Thoracic aorta (tissue), 2 donors: ENCODE measurements at places on chromosomes 11 and 22.

- peaks cover 3% of the 10 kb centered on the region for H3K4me1 ChIP-seq
- no peak overlapping the region for H3K4me3 ChIP-seq
- H3K27me3 ChIP-seq = no peaks in the 10 kb centered on the region
- no peaks in the 10 kb centered on the region for H3K36me3 ChIP-seq
Measured at GRCh38 chr11:73019449-73019848, 122.7 kb downstream of the FCHSD2 start.

- no peaks in the 10 kb centered on the region for H3K36me3 ChIP-seq
- H3K4me3 ChIP-seq = peak overlapping the region; percentile 78
- peak overlapping the region; percentile 16 for H3K27ac ChIP-seq
Measured at GRCh38 chr11:35944503-35945136, 758 bp downstream of the LDLRAD3 start.

GRCh38 chr22:25380122-25380747, 160.8 kb downstream of the CRYBB2 start:
- no peak for DNase-seq
- H3K4me3 ChIP-seq = no peak overlapping the region
- H3K36me3 ChIP-seq = peaks cover 12% of the 10 kb centered on the region
- no peaks in the 10 kb centered on the region for H3K4me1 ChIP-seq

GRCh38 chr11:11324090-11324489, 29.0 kb downstream of the CSNK2A3 start:
- no peak overlapping the region for H3K27ac ChIP-seq
- H3K4me1 ChIP-seq = no peaks in the 10 kb centered on the region
- no peaks in the 10 kb centered on the region for H3K27me3 ChIP-seq
- H3K4me3 ChIP-seq = no peak overlapping the region
- H3K36me3 ChIP-seq = no peaks in the 10 kb centered on the region
- DNase-seq = no peak

DNA sequence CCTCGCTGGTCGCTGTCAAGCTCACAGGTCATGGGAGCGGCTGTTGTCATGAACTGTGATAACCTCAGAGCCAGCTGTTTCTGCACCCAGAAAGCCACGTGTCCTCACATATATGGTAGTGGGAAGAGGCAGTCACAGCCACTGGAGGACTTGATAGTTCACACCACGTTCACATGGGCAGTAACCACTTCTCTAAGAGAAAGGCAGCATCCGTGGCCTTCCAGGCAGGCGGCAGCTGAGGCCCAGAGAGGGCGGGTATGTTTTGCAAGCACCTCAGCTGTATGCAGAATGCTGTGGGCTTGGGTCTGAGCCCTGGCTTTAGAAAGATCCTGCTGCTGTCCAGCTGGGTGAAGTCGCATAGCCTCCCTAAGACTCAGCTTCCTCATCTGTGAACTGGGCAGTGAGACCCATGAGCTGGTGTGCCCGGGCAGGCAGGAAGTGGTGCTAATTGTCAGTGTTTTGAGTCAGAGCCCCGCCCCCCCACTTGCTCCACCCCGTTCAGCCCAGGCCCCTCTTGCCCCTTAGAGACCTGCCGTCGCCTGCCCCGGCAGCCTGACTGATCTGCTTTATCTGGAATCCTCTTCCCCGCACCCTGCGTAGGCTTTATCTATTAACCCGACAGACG, 13.3 kb downstream of the TTC38 start:
- H3K36me3 ChIP-seq = peaks cover 79% of the 10 kb centered on the region
- DNase-seq = no peak
- H3K27ac ChIP-seq = no peak overlapping the region
- no peak overlapping the region for H3K4me3 ChIP-seq
- no peaks in the 10 kb centered on the region for H3K4me1 ChIP-seq
- no peaks in the 10 kb centered on the region for H3K27me3 ChIP-seq

- peaks cover 1% of the 10 kb centered on the region for H3K36me3 ChIP-seq
- no peak overlapping the region for H3K4me3 ChIP-seq
- no peak overlapping the region for H3K27ac ChIP-seq
- no peak for DNase-seq
- no peaks in the 10 kb centered on the region for H3K4me1 ChIP-seq
- H3K27me3 ChIP-seq = no peaks in the 10 kb centered on the region
Measured at GRCh38 chr11:123719452-123719851, 22.0 kb downstream of the ZNF202 start.

DNA sequence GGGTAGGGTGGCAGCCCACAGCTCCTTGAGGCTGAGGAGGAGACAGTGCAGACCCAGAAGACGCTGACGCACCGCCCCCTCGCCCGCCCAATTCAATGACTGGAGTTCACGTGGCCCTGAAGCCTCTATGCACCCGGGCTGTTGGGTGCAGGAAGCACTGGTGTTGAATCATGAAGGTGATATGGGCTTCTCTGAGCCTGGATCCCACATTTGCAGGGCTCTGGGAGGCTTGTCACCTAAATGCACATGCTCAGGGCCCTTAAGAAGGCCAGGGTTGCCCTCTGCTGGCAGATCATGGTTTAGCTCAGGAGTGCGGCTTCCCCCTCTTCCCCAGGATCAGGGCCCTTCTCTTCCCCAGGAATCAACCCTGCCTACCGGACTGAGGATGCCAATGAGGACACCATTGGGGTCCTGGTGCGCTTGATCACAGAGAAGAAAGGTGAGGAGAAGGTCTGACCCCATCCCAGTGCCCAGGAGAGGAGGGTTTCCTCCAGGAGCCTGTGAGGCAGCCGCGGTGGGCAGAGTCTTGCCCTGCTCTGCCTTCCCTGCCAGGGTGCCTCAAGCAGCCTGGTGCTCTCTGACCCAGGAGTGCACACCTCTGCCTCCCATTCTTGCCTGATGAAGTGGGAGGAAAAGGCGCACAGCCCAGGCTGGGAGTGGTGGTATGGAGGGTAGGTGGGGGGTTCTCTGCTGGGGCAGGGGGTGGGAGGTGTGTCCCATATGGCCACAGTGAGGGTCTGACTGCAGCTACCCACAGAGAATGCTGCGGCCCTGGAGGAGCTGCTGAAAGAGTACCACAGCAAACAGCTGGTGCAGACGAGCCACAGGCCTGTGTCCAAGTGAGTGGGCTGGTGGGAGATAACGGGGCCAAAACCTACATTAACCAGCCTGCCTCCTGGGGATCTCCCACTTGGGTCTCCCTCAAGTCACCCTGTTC, 17.5 kb downstream of the RELT start:
- H3K4me1 ChIP-seq = peaks cover 3% of the 10 kb centered on the region
- no peaks in the 10 kb centered on the region for H3K27me3 ChIP-seq
- H3K4me3 ChIP-seq = no peak overlapping the region
- no peaks in the 10 kb centered on the region for H3K36me3 ChIP-seq
- H3K27ac ChIP-seq = no peak overlapping the region

DNA sequence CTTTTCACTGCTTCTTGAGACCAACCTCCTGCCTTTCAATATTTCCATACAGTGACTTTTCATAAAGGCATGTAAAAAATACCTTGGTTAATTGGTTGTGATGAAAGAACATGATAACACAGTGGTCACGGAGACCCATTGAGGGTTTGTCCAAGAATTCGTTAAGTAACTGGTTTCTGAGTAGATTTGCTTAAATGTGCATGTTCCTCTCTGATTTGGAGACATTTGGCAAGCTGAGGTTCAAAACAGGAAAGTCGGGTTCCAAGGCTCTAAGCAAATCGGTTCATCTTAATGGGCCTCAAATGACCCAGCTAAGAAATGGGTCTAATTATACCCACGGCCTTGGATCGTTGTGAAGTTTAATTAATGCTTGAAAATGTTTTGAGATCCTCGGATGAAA, 36.9 kb upstream of the CCND1 start:
- H3K36me3 ChIP-seq = no peaks in the 10 kb centered on the region
- H3K4me1 ChIP-seq = no peaks in the 10 kb centered on the region
- H3K4me3 ChIP-seq = no peak overlapping the region
- H3K27ac ChIP-seq = no peak overlapping the region
- no peak for DNase-seq
- no peaks in the 10 kb centered on the region for H3K27me3 ChIP-seq

- no peaks in the 10 kb centered on the region for H3K36me3 ChIP-seq
- DNase-seq = no peak
- H3K27ac ChIP-seq = no peak overlapping the region
- H3K27me3 ChIP-seq = no peaks in the 10 kb centered on the region
Measured at GRCh38 chr11:134734141-134734845, 322.3 kb upstream of the B3GAT1 start.

DNA sequence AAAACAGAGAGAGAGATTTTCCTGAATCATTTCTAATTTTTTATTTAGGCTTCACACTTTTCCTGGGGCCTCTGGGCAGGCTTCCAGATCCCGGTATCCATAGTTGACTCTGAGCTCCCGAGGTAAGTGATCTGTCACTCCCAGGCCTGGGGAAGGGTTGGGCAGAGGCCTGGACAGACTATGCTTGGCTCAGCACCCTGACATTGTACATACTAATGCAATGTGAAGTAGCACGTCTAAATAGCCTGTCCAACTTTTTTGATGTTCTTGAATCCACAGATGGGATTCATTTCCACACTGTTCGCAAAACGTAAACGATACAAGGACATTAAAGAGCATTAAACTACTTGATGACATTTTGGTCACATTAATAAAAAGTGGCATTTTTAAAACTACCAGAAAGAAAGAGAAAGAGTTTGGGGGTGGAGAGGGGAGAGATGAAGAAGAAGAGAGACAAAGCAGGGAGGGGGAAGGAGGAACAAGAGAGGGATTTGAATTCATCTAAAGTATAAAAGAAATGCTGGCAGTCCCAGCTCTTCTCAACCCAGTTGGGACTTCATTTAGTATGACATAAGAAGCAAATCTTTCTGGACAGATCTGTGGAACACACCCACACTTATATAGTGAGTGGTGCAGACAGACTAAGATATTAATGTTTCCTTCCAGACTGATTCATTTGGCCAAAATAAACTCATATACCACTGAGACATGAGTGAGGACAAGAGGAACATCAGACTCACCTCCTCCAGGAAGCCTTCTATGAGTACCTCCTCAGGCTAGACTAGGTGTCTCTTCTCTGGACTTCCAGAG, 514.2 kb downstream of the SOX6 start:
- H3K4me1 ChIP-seq = no peaks in the 10 kb centered on the region
- DNase-seq = no peak
- no peaks in the 10 kb centered on the region for H3K27me3 ChIP-seq

GRCh38 chr11:92473736-92474135, 249.1 kb downstream of the FAT3 start:
- no peak overlapping the region for H3K27ac ChIP-seq
- no peaks in the 10 kb centered on the region for H3K36me3 ChIP-seq
- DNase-seq = no peak
- H3K27me3 ChIP-seq = no peaks in the 10 kb centered on the region

GRCh38 chr22:45291061-45291930, 6.5 kb downstream of the UPK3A start:
- H3K27ac ChIP-seq = no peak overlapping the region
- no peaks in the 10 kb centered on the region for H3K36me3 ChIP-seq
- H3K4me1 ChIP-seq = no peaks in the 10 kb centered on the region

- no peak for DNase-seq
- peaks cover 14% of the 10 kb centered on the region for H3K4me1 ChIP-seq
- H3K4me3 ChIP-seq = no peak overlapping the region
- no peak overlapping the region for H3K27ac ChIP-seq
- H3K27me3 ChIP-seq = peaks cover 5% of the 10 kb centered on the region
- no peaks in the 10 kb centered on the region for H3K36me3 ChIP-seq
Measured at GRCh38 chr11:35415487-35415886, 3.9 kb downstream of the SLC1A2 start.

GRCh38 chr11:47506795-47507562, 46.0 kb downstream of the CELF1 start:
- no peak for DNase-seq
- H3K36me3 ChIP-seq = no peaks in the 10 kb centered on the region
- peak overlapping the region; percentile 50 for H3K27ac ChIP-seq
- peak overlapping the region; percentile 5 for H3K4me3 ChIP-seq
- H3K4me1 ChIP-seq = peaks cover 38% of the 10 kb centered on the region
- H3K27me3 ChIP-seq = no peaks in the 10 kb centered on the region

- no peak overlapping the region for H3K27ac ChIP-seq
- no peak for DNase-seq
- H3K27me3 ChIP-seq = no peaks in the 10 kb centered on the region
Measured at GRCh38 chr11:102467853-102468580, 15.5 kb upstream of the TMEM123 start.

DNA sequence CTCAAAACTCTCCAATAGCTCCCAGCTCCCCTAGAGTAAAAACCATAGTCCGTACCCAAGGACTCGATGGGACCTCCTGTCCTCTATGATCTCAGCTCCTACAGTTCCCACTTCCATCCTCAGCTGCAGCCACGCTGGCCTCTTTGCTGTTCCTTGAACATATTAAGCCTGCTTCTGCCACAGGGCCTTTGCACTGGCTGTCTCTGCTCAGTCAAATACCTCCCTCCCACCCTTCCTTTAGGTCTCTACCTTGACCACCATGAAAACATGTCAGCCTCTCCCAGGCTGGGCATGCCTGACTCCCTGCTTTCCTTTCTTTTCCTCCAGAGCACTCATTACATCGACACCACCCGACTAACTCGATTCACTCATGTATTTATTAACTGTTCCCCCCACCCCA, 24.5 kb downstream of the TMEM184B start:
- H3K36me3 ChIP-seq = peaks cover 19% of the 10 kb centered on the region
- DNase-seq = no peak
- peaks cover 65% of the 10 kb centered on the region for H3K4me1 ChIP-seq
- H3K27ac ChIP-seq = no peak overlapping the region
- H3K4me3 ChIP-seq = no peak overlapping the region

DNA sequence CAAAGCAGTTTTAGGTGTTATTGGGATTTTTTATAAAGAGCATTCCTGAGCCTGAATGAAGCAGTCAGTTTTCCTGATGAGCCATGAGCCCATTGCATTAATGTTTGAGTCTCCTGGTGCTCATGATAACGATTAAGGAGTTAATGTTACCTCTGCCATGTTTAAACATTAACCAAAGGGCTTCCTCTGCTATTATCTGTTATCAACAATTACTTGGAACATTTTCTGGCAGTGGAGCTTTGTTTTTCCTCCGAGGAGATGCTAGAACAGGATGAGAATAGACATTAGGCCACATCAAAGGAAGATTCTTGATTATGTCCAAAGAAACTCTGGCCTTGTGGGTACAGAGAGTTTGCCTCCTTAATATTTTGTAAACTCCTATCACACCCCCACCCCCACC, 49.9 kb downstream of the ZNRF3 start:
- H3K36me3 ChIP-seq = no peaks in the 10 kb centered on the region
- H3K27me3 ChIP-seq = no peaks in the 10 kb centered on the region
- H3K4me3 ChIP-seq = no peak overlapping the region
- peaks cover 54% of the 10 kb centered on the region for H3K4me1 ChIP-seq
- no peak for DNase-seq
- H3K27ac ChIP-seq = no peak overlapping the region

GRCh38 chr22:26548303-26548702, 36.0 kb upstream of the TFIP11 start:
- H3K27ac ChIP-seq = no peak overlapping the region
- H3K4me1 ChIP-seq = no peaks in the 10 kb centered on the region
- no peak for DNase-seq
- H3K4me3 ChIP-seq = no peak overlapping the region
- H3K27me3 ChIP-seq = no peaks in the 10 kb centered on the region

GRCh38 chr11:721741-722345, 15.8 kb downstream of the EPS8L2 start:
- H3K4me3 ChIP-seq = no peak overlapping the region
- no peaks in the 10 kb centered on the region for H3K27me3 ChIP-seq
- peaks cover 13% of the 10 kb centered on the region for H3K4me1 ChIP-seq
- DNase-seq = no peak
- H3K27ac ChIP-seq = no peak overlapping the region
